ENCODE measurements at places on chromosomes 3 and 15.
A peak's percentile ranks its signal among the peaks of the same experiment; 100 is the strongest.

- no peak for DNase-seq
Observed at GRCh38 chr3:79598594-79598993, 169.2 kb downstream of the ROBO1 start.

DNA sequence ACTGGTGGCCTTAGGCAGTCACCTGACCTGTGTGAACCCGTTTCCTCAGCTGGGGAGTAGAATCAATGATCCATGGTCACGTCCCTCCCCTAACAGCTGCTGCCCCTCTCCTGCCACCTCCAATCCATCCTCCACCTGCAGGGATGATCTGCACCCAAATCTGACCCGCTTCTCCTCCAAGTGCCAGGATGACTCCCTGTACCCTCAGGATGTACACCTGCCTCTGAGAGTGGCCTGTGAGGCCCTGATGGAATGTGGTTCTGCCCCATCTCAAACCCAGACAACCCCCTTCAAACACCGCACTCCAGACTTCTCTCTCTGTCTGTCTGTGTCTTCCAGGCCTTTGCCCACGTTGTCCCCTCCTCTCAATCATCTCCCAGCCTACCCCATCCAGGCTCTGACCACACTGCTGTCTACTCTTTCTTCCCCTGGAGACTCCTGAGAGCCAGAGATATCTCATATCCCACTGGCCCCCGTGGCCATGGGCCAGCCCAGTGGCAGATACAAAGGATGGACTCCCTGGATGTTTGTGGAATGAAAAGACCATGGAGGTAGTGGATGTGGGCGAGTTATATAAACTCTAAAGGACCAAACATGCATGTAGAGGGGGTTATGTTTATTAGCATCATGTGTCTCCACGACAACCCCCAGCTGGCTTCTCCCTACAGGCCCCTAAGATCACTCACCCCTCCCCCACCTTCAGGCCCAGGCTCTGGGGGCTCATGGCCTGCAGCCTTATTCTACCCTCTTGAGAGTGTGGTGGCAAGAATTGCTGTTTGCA is 84.9 kb downstream of the SMAD6 start:
- no peak for DNase-seq

DNA sequence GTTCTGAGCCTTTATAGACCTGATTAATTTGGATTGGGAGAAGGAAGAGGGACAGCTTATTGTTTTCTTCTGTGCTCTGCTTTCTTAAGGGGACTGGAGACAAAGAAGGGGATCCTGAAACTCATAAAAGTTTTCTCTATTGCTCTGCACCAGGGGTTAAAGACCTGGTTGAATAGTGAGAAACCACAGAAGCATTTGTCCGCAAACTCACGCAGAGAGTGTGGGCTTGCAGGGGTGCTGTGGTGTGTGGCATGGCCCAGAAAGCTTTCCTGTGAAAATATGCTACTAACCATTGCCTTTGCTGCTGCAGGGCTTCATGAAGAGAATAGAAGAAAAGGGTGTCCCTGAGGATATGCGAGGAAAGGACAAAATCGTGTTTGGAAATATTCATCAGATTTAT is 73.1 kb upstream of the UMPS start:
- DNase-seq, result no peak

- no peak for DNase-seq
Observed at GRCh38 chr3:25872200-25872877, 82.4 kb downstream of the OXSM start.

GRCh38 chr15:28191832-28192231 is 92.7 kb upstream of the OCA2 start:
- no peak for DNase-seq

GRCh38 chr3:69178082-69178481 is 55.7 kb upstream of the LMOD3 start:
- DNase-seq, result peak; percentile 52

GRCh38 chr15:43213466-43213865 is 7.4 kb downstream of the EPB42 start:
- DNase-seq, result no peak

GRCh38 chr3:173825730-173826129 is 428.2 kb downstream of the NLGN1 start:
- DNase-seq, result no peak

- DNase-seq, result no peak
Observed at GRCh38 chr3:158768881-158769543, 32.8 kb upstream of the MFSD1 start.

DNA sequence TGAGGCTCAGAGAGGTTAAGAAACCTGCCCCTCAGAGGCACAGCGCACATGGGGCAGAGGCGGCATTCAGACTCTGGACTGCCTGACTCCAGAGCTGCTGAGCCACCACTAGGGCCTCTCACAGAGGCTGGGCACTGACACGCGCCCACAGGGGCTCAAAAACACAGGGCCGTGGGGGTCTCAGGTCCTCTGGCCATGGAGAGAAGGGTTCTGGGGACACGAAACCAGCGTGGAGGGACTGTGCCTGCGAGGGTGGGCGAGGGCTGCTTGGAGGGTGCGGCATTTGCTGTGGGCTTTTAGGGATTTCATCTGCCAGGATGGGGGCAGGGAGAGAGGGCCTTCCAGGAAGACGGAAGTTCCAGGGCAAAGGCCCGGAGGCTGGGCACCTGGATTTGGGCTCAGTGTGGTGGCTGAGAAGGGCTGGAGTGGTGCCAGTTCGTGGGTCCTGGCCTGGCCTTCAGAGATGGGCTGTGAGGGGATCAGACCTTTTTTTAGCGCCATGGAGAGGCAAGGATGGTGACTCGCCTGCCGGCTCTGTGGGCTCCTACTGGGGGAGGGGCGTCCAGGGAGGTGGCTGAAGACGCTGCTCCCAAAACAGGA is 69.6 kb downstream of the EFCAB12 start:
- DNase-seq, result no peak
